ENCODE measurements at places on chromosomes 3 and 15.

DNA sequence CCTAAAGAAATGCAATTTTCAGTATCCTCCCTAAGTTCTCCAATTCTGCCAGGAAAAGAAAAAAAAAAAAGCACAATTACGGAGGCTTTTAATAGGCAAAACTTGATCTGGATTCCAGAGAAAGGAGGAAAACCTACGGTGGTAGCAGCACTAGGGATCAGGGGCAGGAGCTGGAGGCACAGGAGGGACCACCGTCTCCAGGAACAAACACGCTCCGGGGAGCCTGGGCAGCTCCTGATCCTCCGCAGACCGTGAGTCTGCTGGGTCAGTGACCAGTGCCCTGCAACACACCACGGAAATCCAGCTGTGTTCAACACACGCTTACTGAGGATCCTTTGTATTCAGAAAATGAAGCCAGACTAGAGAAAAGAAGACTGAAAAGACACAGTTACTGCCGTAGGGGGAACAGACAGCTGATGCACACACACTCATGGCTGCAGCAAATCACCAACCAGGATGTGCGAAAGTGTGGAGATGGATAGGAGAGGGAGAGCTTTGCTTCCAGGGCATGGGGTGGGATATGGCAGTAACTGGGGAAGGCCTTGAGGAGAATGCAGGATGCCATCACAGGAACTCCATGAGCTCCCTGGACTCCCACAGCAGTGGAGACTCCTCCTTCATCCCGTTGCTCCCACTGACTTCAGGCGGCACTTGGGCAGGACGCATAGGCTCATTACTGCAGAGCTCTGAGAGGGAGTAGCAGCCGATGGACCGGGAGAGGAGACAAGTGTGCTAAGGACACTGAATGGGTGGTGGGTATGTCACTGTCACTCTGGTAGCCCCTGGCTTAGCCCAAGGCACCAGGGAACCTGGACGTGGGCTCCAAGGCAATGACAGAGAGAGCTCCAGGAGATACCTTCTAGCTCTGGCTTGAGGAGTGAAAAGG, 167.0 kb downstream of the ATP10A start:
- no peak for DNase-seq
- no peak overlapping the region for H3K4me3 ChIP-seq
- no peak overlapping the region for H3K27ac ChIP-seq
- no peaks in the 10 kb centered on the region for H3K27me3 ChIP-seq
- peaks cover 26% of the 10 kb centered on the region for H3K36me3 ChIP-seq

GRCh38 chr15:53565721-53566120, 193.7 kb downstream of the WDR72 start:
- H3K27me3 ChIP-seq = peaks cover 3% of the 10 kb centered on the region
- no peaks in the 10 kb centered on the region for H3K36me3 ChIP-seq

DNA sequence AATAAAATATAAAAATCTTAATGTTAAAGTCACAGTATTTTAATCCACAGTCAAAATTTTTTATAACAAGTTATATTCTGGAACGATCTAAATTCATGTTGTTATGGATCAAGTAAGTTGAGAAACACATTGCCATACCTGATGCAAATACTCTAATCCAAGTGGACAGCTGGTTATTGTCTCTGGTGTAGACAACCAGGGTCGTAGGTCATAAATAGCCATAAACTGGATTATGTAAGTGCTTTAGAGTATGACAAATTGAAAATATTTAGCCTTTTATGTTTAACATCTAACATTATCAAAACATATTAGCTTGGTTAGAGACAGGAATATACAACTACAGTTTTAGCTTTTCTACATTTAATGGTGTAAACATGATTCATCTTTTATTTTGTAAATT, 53.0 kb downstream of the PLSCR2 start:
- no peak overlapping the region for H3K27ac ChIP-seq
- no peaks in the 10 kb centered on the region for H3K4me1 ChIP-seq
- no peak for DNase-seq
- H3K36me3 ChIP-seq = peaks cover 2% of the 10 kb centered on the region
- no peak overlapping the region for H3K4me3 ChIP-seq

DNA sequence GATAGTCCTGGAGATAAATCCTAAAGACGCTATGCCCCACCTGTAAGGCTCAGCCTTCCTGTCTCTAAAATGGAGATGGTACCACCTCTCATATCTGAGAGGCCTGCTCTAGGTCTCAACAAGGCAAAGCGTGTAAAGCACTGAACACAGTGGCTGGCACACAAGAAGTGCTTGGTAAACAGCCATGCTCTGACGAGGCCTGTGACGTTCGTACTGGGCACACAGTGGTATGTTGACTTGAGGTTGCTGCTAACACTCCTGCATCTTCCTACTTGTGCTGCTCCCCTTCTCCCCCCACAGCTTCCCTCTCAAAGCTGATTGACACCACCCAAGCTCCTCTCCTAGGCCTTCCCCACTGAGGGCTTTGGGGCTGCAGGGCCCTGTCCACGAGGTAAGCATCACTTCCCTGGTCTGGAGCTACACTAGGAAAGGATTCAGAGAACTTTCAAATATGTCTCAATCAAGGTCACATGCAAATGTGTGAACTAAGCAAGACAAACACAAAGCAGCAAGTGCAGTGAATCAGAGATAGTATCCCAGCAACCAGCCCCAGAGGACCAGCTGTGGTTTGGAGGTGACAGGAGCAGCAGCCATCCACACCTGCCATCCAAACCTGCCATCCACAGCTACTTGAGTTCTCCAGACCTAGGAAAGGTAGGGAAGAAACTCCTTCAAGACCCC, 177.5 kb downstream of the STT3B start:
- H3K36me3 ChIP-seq = no peaks in the 10 kb centered on the region
- peaks cover 1% of the 10 kb centered on the region for H3K27me3 ChIP-seq
- H3K27ac ChIP-seq = no peak overlapping the region
- DNase-seq = no peak
- H3K4me1 ChIP-seq = no peaks in the 10 kb centered on the region

GRCh38 chr15:48925714-48926223, 38.0 kb downstream of the SHC4 start:
- H3K36me3 ChIP-seq = no peaks in the 10 kb centered on the region
- peak; percentile 28 for DNase-seq
- H3K4me3 ChIP-seq = no peak overlapping the region

GRCh38 chr3:64223791-64224745, 1.2 kb downstream of the PRICKLE2 start:
- peaks cover 4% of the 10 kb centered on the region for H3K27me3 ChIP-seq
- H3K4me3 ChIP-seq = no peak overlapping the region
- no peaks in the 10 kb centered on the region for H3K36me3 ChIP-seq
- no peak for DNase-seq
- no peaks in the 10 kb centered on the region for H3K4me1 ChIP-seq
- no peak overlapping the region for H3K27ac ChIP-seq

DNA sequence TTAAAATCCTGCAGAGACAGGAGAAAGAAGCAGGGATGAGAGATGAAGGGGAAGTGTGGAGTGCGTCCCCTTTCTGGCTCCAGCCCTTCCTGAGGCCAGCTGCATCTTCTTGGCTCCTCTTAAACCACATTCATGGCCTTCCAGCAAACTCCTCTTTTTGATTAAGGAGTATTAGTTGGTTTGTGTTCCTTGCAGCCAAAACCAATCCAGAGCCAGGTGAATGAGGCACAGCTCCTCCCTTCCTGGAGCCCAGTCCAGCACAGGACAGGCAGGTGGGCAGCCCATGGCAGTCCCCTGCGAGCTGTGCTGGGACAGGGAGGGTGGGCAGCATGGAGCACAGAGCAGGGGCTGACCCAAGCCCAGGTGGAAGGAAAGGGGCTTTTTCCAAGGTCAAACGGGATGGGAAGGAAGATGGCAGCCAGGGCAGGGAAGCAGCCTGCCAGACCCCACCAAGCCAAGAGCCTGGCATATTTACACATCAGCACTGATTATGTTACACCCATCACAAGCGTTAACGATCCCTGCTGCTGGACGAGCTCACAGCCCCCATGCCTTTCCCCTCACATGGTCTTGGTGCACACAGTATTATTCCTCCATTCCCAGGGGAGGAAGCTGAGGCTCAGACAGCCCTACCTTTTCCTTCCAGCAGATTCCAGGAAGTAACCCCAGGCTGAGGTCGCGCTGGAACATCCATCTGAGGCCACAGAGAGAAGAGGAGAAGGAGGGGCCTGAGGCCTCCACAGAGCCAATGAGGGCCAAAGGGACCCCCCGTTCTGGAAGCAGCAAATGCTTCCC, 175.6 kb downstream of the SMAD6 start:
- no peak overlapping the region for H3K27ac ChIP-seq
- H3K27me3 ChIP-seq = peaks cover 1% of the 10 kb centered on the region
- H3K36me3 ChIP-seq = no peaks in the 10 kb centered on the region

GRCh38 chr15:88894348-88894818, 961 bp downstream of the HAPLN3 start:
- peaks cover 32% of the 10 kb centered on the region for H3K4me1 ChIP-seq
- H3K36me3 ChIP-seq = peaks cover 2% of the 10 kb centered on the region
- peak overlapping the region; percentile 76 for H3K4me3 ChIP-seq
- peak; percentile 92 for DNase-seq
- H3K27ac ChIP-seq = peak overlapping the region; percentile 53

- H3K4me3 ChIP-seq = no peak overlapping the region
- peak overlapping the region; percentile 60 for H3K27ac ChIP-seq
- peak; percentile 50 for DNase-seq
- H3K4me1 ChIP-seq = peaks cover 78% of the 10 kb centered on the region
- H3K27me3 ChIP-seq = no peaks in the 10 kb centered on the region
- peaks cover 19% of the 10 kb centered on the region for H3K36me3 ChIP-seq
These were observed 43.6 kb downstream of the TBC1D2B start for GRCh38 chr15:78033864-78034263.

DNA sequence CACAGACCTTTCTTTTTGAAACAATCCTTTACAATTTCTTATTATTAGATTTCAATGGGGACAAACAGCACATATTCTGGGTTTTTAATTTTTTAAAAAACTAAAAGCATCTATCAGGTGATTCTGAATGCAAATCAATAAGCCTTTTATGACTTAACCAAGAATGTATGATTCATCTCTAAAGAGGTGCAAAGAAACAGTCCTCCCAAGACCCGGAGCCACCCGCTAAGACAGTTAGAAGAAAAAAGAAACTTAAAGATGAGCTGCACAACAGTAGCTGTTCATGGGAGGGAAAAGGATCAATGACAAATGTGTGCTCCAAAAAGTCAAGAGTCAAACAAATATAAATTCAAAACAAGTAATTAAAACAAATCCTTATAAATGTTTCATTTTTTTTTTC, 319.5 kb downstream of the THSD4 start:
- H3K4me1 ChIP-seq = no peaks in the 10 kb centered on the region
- H3K27ac ChIP-seq = no peak overlapping the region
- DNase-seq = no peak
- H3K4me3 ChIP-seq = no peak overlapping the region
- H3K36me3 ChIP-seq = no peaks in the 10 kb centered on the region

DNA sequence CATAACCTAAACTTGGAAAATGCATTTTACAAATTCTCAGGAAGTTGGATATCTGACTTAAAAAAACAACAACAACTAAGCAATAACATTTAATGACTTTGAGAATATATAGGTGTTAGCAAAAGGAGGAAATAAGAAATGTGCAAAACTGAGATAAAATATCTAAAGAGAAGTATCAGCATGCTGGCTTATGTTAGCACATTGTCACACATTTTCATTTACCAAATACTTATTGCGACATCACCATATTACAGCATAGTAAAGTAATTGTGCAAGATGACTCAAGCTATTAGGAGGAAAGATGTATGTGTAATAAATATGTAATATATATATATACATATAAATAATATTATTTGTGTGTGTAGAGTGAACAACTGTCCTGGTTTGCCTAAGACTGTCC, 9.2 kb downstream of the PTX3 start:
- no peaks in the 10 kb centered on the region for H3K4me1 ChIP-seq
- H3K4me3 ChIP-seq = no peak overlapping the region
- no peak overlapping the region for H3K27ac ChIP-seq
- no peak for DNase-seq

GRCh38 chr3:114128826-114129225, 50.0 kb downstream of the DRD3 start:
- no peak overlapping the region for H3K4me3 ChIP-seq
- H3K27ac ChIP-seq = peak overlapping the region; percentile 35
- H3K36me3 ChIP-seq = no peaks in the 10 kb centered on the region

DNA sequence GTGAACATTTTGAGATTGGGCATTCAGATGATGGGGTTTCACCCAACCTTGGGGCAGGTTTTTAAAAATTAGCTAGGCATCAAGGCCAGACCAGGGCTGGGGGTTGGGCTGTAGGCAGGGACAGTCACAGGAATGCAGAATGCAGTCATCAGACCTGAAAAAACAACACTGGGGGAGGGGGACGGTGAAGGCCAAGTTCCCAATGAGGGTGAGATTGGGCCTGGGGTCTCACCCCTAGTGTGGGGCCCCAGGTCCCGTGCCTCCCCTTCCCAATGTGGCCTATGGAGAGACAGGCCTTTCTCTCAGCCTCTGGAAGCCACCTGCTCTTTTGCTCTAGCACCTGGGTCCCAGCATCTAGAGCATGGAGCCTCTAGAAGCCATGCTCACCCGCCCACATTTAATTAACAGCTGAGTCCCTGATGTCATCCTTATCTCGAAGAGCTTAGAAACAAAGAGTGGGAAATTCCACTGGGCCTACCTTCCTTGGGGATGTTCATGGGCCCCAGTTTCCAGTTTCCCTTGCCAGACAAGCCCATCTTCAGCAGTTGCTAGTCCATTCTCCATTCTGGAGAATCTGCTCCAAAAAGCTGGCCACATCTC, 6.1 kb downstream of the RHO start:
- no peaks in the 10 kb centered on the region for H3K4me1 ChIP-seq
- H3K36me3 ChIP-seq = no peaks in the 10 kb centered on the region
- H3K27me3 ChIP-seq = no peaks in the 10 kb centered on the region
- DNase-seq = no peak
- H3K4me3 ChIP-seq = no peak overlapping the region
- H3K27ac ChIP-seq = no peak overlapping the region

DNA sequence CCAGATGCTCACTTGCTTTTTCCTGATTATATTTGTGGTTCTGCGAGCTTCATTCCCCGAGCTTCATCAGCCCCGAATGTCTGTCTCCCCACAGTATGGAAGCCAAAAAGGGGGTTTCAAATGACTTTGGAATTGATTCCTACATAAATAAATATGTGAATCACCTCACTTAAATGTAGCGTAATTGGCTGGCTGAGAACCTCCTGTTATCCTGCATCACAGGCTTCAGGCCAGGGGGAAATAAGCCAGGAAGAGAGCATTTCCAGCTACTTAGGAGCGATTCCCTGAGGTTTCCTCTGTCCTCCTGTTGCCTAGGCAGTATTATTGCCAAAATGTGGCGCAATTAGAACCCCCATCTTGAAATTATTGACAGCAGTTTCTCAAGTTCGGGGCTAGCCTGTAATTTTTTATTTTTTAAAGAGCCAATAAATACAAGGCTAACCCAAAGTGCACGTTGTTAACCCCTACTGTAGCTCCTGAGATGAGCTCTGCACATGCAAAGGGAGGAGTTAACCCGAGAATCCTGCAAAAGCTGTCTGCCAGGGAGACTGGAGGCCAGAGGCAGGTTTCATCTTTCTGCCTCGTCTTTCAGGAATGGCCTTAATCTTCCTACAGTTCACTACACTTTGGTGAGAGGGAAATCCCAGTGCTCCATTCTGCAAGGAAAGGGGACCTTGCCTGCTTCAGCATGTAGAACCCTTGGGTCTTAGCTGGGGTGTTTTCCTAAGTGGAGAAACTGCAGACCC, 148.2 kb downstream of the ADAMTS9 start:
- no peak overlapping the region for H3K27ac ChIP-seq
- no peaks in the 10 kb centered on the region for H3K4me1 ChIP-seq
- peaks cover 3% of the 10 kb centered on the region for H3K27me3 ChIP-seq
- DNase-seq = no peak
- H3K4me3 ChIP-seq = no peak overlapping the region
